Psoas muscle (tissue), 8 donors: ENCODE measurements at places on chromosomes 5 and 9. TPM values are rescaled to one million over a fixed set of nuclear protein-coding genes. Genes with fewer than 3 reads are reported as not detected.

Gene FSTL4
- polyA plus RNA-seq = 0.07 TPM

DNA sequence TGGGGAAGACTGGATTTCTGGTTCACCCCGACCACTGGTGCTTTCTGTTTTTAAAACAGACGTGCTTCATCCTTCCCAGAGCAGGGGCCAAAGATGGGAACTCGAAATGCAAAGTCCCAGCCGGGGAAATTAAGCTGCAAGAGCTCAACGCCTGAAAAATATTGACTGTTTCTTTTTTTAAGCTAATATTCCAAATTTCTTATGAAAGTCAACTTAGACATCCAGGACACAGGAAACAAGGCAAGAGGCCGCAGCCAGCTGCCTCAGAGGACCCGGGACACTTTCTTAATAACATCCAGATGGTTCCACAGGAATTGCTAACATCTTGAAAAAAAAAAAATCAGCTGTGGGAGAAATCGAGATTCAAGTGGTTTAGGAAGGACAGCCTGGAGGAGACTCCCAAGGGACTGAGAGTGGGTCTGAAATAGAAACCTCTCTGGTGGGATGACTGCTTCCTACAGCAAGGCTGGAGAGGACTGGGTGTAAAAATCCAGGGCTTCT lies 144.9 kb downstream of the FGF1 start:
- DNase-seq = peak; percentile 78

GRCh38 chr5:53969176-53969730 lies 341.1 kb downstream of the ARL15 start:
- DNase-seq = no peak

Gene ARHGEF37
- 13.4 TPM for polyA plus RNA-seq

GRCh38 chr5:33719769-33720168 lies 172.0 kb downstream of the ADAMTS12 start:
- DNase-seq = no peak

DNA sequence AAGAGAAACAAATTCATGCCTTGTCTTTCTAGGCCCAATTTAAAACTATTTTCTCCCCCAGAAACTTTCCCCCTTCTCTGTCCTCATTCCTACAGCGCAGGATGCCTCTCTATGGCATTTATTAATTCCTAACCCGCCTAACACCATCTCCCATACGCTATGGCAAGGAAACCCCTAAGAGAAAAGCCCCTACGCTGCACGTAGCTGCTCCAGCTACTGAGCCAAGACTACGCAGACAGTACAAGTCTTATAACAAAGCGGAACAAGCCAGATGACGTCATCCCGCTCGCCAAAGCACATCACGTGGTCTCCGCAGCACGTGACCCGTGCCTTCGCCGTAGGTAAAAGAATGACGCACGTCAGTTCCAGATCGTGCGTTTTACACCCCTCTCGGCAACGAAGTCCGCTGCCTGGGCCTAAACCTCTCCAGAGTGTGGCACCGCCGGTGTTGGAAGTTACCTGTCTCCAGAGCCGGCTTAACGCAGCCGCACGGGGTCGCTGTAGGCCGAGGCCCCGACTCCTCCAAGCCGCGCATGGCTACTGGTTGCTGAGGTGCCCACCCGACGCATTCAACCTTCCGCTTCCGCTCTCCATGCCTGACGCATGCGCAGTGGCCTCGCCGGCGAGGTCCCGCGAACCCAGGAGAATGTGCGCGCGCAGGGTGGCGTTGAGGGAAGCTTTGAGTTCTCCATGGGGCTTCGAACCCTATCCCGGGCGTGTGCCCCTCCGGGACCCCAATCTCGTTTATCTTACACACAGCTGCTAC lies at the start of gene TRMO:
Gene TRMO (minus strand): TSS at position 542 of the 766 bp plus-strand sequence. CDS start 7 bp downstream, at position 535.
- DNase-seq = peak; percentile 98

Gene SPATA31D4
- polyA plus RNA-seq = not detected

DNA sequence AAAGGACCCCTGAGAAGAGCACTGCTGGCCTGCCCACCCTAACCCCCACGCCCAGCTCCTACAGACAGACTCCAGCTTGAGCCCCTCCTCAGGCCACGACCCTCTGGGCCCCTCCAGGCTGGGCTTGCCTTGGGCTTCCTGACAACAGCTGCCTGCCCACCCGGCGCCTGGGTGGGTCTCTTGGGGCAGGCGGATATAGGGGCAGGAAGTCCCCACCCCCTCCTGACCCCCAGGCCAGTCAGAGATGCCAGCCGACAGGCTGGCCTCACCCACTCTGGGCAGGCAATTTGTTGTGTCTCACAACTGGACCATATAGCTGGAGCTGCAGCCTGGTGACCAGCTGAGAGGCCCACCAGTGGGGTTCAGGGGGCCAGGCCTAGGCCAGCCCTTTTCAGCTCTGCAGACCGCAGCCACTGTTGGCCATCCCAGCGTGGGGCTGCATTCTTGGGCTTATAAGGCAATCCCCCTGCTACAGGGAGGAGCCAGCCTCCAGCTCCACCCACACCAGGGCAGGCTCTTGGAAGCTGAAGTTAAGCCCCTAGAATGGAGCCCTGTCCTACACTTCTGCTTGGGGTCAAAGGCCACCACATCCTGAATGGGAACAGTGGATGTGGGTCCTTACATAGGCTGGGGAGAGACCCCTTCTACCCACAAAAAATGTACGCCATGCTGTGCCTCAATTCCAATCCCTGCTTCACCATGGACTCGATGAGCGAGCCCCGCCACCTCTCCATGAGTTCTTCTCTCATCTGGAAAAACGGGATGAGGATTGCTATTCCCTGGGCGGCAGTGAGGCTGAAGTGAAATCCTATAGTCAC lies 2.0 kb downstream of the PDLIM7 start:
- peak; percentile 74 for DNase-seq

- no peak for DNase-seq
Measured at GRCh38 chr9:113592876-113593575, 129.5 kb downstream of the RGS3 start.

GRCh38 chr9:74951725-74952151 lies 974 bp downstream of the C9orf40 start:
- DNase-seq = peak; percentile 35

Gene TOR4A
- polyA plus RNA-seq = 0.77 TPM

- no peak for DNase-seq
Measured at GRCh38 chr5:89080467-89081116, 197.6 kb upstream of the MEF2C start.

DNA sequence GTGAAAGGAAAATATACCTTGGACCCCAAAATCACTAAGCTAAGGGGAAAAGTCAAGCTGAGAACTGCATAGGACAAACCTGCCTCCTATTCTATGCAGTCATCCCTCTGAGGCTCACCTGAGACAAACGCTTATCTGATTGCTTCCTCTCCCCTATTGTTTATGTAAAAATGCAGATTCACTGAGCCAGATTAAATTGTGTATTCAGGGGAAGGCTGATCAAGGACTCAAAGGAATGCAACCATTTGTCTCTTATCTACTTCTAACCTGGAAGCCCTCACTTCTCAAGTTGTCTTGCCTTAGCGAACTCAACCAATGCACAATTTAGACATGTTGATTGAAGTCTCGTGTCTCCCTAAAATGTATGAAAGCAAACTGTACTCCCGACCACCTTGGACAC lies 13.3 kb downstream of the SPARC start:
- no peak for DNase-seq

DNA sequence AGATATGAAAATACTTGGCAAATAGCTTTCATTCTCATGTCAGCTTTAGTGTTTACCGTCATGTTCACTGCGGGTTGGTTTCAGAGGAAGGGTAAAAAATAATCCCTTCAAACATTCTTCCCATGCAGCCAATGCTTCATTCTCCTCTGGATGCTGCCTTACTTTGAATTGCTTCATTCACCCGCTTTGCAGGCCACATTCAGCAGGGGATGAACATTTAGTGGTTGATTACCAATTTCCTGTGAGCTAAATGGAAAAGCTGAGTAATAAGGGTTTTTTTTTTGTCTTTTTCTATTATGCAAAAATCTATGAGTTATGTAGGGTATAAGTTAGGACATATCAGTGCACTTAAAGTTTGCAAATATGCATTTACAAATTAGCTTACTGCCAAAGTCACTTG lies 96.3 kb upstream of the MEF2C start:
- DNase-seq = no peak

DNA sequence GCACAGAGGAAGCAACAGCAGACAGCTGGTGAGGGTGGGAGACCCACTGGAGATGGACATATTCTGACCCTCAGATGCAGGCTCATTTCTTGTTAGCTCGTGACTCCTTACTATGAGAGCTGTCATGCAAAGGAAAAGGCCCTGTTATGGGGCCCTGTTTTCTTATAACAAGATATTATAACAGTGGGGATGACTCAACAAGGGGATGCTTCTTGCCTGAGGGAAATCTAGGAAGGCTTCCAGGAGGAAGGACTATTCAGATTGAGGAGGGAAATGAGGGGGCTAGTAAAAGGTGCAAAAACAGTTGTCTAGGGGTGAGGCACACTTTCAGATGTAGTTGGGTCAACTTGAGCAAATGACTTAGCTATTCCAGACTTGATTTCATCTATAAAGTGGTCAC lies 83.0 kb downstream of the DAB2IP start:
- no peak for DNase-seq

Gene TAL2
- polyA plus RNA-seq = not detected

DNA sequence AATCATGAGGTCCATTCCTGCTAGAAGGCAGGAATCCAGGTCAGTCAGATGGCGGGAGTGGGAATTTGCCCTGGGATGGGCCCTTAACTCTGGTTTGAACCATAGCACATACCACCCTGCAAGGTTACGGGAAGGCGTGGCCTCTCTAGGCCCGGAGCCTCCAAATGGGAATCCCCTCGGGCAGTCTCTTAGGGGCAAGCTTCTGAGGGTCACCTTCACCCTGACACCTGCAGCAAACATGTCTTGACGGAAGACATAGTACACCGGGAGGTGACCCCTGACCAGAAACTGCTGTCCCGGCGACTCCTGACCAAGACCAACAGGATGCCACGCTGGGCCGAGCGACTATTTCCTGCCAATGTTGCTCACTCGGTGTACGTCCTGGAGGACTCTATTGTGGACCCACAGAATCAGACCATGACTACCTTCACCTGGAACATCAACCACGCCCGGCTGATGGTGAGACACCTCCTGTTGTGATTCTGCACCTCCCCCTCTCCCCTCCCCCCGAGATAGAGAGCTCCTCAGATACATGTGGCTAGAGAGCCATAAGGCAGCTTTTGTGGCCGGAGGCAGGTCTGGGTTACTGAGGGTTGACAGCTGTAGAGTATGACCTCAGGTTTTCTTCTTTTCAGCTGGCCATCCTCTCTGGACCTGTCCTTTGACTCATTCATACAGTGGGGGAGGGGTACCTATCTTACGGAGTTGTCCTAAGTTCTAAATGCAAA lies 957 bp downstream of the PRELID1 start:
- DNase-seq = peak; percentile 45

Gene CCL27
- polyA plus RNA-seq = 0.21 TPM
